ENCODE measurements at places on chromosomes 7 and 10.

- DNase-seq = no peak
Observed at GRCh38 chr10:87589645-87590051, 70.0 kb upstream of the PAPSS2 start.

DNA sequence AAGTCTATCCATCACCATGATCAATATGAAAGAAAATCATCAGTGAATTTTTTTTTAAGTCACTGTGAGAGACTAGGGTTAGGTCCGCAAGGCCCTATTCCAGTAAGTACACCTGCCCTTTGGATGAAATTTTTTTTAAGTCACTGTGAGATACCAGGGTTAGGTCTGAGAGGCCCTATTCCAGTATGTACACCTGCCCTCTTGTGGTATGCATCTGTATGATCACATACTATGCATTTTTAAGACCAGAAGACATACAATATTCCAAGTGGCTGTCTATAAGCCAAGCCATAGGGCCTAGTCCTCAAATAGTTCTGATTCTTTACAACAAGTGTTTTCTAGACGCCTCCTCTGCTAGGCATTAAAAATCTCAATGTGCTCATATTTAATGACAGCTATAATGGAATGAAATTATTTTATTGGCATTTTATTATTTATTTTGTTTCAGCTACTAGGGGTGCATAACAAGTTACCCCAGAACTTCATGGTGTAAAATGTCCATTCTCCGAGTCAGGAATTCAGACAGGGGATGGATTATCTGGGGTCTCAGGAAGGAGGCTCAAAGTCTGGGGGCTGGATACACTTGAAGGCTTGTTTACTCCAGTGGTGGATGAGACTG, 53.1 kb downstream of the TEX36 start:
- no peak for DNase-seq

DNA sequence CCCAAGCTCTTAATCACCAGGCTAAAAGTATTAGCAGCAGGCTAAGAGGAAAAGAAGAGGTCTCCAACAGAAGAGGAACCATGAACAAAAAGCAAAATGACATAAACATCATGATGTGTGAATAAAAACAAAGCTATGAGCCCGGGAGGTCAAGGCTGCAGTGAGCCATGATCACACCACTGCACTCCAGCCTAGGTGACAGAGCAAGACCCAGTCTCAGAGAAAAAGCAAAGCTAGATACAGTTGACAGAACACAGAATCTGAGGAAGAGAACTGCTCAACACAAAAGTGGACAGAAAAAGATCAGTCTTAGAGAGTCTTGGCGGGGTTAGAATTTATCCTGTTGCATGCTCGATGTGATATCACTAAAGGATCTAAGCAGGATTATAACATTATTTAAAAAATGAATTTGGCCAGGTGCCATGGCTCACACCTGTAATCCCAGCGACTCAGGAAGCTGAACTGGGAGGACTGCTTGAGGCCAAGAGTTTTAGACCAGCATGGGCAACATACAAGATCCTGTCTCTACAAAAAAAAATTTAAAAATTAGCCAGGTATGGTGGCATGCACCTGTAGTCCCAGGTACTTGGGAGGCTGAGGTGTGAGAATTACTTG, 37.5 kb downstream of the NT5C2 start:
- DNase-seq = no peak

- DNase-seq = peak; percentile 91
Observed at GRCh38 chr7:48090095-48090805, 1.2 kb downstream of the UPP1 start.

GRCh38 chr7:91180746-91181145, 83.5 kb upstream of the FZD1 start:
- no peak for DNase-seq

DNA sequence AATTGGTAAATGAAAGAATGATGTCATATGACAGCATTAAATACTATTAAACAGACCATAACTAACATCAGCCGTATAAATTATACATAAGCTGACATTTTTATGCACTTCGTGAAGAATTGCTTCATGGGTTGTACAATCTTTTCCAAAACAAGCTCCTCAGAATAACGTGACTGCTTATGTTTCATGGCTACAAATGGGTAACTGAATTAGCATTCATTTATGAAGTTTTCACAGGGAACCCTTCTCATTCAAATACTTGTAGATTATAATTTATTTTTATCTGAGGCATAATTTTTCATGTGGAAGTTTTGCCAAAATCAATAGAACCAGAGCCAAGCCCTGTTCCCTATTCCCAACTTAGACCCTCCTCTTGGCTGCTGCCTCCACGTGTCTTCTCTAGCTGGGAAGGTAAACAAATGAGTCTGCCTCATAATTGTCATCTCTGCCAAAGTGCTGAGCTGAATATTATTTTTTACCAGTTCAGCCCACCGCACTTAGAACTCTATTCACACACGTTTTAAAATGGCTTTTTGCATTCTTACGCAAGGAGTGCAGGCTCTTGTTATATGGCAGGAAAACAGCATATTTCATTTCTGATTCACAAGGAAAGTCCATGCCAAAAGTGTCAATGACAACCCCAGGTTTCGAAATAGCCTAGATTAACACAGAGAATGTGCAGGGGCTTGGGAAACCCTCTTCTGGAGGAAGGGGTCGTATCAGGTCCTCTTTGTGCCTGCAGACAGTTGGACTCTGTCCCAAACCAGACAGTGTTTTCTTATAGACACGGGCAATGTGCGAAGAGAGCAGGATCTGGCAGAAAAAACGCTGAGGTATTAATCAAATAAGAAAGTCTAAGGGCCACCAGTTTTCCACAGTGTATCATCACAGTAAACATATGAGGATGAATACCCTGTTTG, 370.7 kb upstream of the MGMT start:
- peak; percentile 91 for DNase-seq

GRCh38 chr7:136517971-136518370, 350.5 kb upstream of the CHRM2 start:
- DNase-seq = no peak

DNA sequence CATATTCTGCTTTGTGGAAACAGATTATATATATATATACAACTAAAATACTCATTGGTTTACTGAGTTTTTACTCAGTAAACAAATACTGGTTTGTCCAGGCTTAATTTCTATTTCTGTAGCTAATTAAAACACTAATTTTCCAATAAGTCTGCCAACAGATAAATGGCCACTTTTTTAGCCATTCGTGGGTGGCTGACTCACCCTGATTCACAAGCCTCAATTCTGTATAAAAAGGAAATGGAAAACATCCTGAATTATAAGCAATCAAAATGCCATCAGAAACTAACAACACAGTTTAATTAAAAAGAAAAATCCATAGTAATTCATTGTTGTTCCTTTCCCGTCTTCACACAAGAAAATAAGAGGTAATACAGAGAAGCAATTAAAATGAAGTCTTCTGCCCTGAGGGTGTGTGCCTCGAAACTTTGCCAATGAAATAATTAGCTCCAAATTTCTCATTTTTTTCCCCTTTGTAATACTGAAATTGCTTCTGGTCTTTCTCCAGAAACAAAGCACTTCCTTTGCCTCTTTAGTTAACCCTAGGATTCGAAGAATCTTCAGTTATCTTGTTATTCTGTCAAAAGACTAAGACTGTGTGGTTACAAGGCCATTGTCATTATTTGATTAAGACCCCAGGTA, 118.7 kb upstream of the PTN start:
- no peak for DNase-seq

DNA sequence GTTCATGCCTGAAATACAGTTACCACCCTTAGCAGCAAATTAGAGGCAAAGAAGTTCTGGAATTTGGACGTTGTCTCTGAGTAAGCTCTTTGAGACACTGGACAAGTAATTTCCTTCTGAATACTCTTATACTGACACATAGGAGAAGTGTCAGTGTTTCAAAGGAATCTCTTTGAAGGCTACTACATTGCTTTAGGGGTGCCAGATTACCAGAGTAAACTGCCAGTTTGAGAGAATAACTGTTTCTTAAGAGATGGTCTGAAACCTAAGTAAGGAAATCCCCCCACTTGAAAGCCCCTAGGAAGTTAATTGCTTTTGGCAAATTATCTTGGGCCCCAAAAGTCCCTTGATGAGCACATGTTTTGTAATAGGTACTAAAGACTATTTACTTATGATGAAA, 3.4 kb downstream of the FAS start:
- DNase-seq = no peak

DNA sequence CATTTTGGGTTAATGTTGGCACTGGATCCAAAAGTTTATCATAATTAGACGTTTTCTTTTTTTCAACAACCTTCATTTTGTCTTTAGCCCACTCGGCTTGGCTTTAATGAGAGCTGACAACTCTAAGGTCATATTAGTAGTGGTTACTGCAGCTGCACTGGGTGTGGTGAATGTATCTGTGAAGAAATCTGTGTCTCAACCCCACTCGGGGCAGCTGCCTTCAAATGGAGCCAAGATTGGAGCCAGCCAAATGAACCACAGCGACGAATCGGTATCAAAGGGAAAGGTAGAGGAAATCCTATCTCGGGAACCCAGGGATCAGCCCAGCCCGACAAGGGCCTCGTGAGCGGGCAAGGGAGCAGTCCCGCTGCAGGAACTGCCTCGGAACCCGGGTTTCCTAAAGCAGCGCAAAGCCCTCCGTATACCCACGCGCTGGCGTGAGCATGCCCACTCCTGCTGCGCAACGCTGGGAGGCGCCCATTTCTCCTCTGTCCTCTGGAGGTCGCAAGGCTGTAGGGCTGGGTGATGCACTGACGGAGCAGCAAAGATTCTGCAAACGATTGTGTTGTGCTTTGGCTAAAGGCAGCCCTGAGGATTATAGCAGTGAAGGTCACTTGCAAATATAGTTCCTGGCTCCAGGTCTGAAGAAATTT, 98.7 kb upstream of the MBL2 start:
- no peak for DNase-seq
